ENCODE measurements at places on chromosomes 5 and 9.

- no peak for DNase-seq
These were observed 4.7 kb upstream of the BNIP1 start for GRCh38 chr5:173139631-173140030.

DNA sequence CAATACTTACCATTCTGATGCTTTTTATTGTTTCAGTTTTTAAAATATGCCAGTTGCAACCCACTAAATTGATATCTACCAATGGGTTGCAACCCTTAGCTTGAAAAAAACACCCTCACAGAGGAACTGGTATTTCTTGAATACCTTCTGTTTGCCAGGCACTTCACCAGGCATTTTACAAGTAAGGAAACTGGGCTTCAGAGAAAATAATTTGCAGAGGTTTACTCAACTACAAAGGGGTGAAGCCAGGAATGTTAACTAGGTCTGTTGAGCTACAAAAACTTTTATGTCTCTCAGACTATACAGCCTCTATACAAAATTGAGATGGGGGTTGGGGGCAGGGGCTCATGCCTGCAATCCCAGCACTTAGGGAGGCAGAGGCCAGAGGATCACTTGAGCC, 65.0 kb downstream of the STX17 start:
- no peak for DNase-seq

DNA sequence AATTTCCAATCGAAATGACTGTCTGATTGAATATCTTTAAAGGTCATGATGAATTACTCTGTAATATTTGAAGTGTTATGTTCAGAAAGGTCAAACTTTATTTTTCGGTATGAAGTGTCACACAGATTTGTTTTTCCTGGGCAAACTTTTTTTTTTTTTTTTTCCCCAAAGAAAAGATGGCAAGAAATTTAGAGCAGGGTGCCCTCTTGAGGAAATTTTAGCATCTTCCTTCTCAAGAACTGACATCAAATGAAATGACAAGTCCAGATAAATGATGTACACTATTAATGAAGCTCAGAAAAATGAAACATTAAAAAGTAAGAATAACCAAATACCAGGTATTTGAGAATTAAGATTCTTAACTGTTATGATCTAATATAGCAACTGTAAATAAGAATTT, 123.6 kb downstream of the INVS start:
- no peak for DNase-seq

- no peak for DNase-seq
These were observed 239.5 kb upstream of the SLC24A2 start for GRCh38 chr9:20028192-20028848.

DNA sequence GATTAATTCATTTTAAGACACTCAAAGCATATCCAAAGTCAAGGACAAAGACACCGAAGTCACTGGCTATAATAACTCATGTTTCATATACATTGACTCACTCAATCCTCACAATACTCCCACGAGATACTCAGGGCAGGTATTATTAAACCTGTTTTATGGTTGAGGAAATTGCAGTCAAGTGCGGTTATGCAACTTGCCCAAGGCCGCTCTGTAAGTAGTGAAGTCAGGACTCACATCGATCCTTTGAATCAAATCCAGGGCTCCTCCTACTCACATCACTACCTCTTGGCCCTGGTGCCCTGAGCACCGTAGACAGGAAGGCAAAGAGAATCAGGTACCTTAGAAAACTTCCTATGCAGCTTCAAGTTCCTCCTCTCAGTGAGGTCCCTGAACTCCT, 87.8 kb upstream of the APC start:
- no peak for DNase-seq

- no peak for DNase-seq
These were observed 27.5 kb downstream of the PAEP start for GRCh38 chr9:135588886-135589595.

GRCh38 chr9:34994260-34994899, 4.8 kb downstream of the DNAJB5 start:
- DNase-seq, result no peak

GRCh38 chr9:120882935-120883607, 6.1 kb upstream of the PHF19 start:
- no peak for DNase-seq

DNA sequence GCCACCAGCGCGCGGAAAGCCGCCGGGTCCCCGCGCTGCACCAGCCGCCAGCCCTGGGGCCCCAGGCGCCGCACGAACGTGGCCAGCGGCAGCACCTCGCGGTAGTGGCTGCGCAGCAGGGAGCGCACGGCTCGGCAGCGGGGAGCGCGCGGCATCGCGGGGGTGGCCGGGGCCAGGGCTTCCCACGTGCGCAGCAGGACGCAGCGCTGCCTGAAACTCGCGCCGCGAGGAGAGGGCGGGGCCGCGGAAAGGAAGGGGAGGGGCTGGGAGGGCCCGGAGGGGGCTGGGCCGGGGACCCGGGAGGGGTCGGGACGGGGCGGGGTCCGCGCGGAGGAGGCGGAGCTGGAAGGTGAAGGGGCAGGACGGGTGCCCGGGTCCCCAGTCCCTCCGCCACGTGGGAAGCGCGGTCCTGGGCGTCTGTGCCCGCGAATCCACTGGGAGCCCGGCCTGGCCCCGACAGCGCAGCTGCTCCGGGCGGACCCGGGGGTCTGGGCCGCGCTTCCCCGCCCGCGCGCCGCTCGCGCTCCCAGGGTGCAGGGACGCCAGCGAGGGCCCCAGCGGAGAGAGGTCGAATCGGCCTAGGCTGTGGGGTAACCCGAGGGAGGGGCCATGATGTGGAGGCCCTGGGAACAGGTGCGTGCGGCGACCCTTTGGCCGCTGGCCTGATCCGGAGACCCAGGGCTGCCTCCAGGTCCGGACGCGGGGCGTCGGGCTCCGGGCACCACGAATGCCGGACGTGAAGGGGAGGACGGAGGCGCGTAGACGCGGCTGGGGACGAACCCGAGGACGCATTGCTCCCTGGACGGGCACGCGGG, at the start of gene TERT:
Gene TERT, minus strand, starts transcription at position 234 of the 815 bp plus-strand sequence. Its CDS starts 79 bp downstream, at position 155.
- peak; percentile 46 for DNase-seq

DNA sequence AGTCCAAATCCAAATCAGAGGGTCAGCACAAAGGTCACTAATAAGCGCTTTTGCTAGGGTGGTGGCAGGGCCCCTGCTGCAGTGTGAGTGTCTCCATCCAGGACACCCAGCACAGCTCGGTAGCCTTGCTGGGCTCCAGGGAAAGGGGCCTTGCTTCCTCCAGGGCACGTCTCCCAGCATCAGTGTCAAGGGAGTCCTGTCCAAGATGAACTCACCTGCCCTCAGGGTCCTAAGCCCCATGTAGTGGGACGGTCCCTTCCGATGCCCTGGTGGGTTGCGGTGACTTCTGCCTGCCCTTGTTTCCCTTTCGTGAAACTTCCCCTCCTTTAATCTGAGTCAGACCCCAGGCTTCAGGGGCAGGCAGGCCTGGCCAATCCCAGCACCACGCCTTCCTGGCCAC, 101.7 kb downstream of the ZNF354C start:
- DNase-seq, result no peak

DNA sequence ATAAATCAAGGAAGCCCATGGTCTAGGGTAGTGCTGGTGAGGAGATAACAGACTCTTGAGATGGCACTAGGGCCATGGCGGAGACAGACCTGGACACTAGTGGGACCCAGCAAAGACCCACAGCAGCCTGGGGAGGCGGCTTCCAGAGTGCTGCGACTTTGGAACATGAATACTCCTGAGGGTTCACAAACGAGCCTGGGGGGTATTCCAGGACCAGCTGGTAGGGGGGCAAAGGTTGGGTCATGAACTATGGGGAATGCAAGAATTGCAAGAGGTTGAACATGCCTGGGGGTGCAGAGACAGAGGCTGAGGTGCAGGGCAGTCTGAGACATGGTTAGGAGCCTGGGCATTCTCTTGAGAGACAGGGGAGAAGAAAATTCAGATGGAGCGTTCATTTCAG, 43.8 kb upstream of the SPTLC1 start:
- DNase-seq, result no peak

DNA sequence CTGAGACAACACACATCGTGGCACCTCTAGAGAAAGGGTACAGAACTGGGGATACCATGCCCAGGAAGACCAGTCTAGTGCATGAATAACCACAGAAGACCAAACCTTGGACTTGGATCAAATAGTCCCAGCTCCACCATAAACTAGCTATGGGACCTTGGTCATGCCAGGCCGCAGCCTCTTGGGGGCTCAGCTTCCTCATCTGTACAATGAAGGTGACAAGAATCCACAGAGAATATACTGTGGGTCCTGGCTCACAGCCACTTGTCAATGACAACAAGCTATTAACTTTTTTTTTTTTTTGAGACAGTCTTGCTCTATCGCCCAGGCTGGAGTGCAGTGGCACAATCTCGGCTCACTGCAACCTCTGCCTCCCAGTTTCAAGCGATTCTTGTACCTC, 3.9 kb downstream of the KYAT1 start:
- DNase-seq, result no peak

All from stimulated activated CD8-positive, alpha-beta memory T cell treated with anti-CD3 and anti-CD28 coated beads, Interleukin-15, amount 100 ng/mL, for 1 hour (primary cell).